ENCODE measurements at places on chromosomes 5 and 9. TPM values are rescaled to one million over a fixed set of nuclear protein-coding genes. Genes with fewer than 3 reads are reported as not detected.

C5 gene
- 0.62 TPM for total RNA-seq

KIF4B gene
- total RNA-seq, result not detected

LCN2 gene
- total RNA-seq, result 22.4 TPM

CACNA1B gene
- total RNA-seq, result under 0.01 TPM

SHISAL2B gene
- total RNA-seq, result not detected

DND1 gene
- 1.6 TPM for total RNA-seq

PCDHGA5 gene
- total RNA-seq, result not detected

AK1 gene
- total RNA-seq, result 34.4 TPM

PHPT1 gene
- total RNA-seq, result 150 TPM
